Substantia nigra (tissue), 51 donors: ENCODE measurements at places on chromosomes 2 and 18.

DNA sequence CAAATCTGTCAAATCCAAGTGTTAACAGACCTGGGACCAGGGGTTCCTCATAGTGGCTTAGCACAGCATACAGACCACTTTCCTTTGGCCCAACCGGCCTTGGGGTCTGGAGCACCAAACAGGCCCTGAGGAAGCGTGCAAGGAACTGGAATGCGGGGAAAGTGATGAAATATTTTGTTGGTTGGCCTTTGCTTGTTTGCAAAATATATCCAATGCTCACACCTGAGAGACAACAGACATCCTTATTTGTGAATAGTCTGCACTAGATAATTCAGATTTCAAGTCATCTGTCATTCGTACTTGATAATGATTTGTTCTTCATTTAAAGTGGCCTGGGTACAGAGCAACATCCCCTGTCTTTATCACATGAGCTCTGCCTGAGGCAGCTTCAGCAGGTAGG is 43.5 kb downstream of the ABCG8 start:
- DNase-seq = no peak

- no peak for DNase-seq
Observed at GRCh38 chr2:128798502-128799283, 480.0 kb upstream of the HS6ST1 start.

DNA sequence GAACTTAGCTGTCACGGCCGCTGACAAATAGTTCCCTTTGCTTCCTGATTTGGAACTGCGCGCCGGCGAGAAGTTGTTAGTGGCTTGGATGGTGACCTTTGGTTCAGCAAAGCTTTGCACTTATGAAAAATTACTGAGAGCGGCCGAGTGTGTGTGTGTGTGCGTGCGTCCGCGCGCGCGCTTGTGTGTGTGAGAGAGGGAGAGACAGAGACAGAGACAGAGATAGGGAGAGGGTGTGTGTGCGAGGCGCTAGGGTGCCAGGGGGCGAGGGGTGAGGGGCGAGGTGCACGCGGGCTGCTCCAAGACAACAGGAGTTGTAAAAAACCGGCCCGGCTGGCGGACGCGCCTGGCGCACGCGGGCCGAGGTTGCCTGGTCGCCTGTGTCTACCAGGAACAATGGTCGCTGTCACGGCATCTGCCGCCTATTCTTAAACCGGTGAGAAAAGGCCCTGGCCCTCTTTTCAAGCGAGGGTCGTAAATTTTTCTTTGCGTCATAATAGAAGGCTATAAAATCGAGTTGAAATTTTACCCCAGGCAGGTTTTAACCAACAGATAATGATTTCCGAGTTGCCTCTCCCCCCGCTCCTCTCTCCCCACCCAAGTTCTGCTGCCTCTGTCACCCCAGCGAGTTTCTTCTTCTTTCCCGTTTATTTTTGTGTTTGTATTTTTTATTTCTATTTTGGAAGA is 535 bp downstream of the HOXD3 start:
- no peak for DNase-seq

DNA sequence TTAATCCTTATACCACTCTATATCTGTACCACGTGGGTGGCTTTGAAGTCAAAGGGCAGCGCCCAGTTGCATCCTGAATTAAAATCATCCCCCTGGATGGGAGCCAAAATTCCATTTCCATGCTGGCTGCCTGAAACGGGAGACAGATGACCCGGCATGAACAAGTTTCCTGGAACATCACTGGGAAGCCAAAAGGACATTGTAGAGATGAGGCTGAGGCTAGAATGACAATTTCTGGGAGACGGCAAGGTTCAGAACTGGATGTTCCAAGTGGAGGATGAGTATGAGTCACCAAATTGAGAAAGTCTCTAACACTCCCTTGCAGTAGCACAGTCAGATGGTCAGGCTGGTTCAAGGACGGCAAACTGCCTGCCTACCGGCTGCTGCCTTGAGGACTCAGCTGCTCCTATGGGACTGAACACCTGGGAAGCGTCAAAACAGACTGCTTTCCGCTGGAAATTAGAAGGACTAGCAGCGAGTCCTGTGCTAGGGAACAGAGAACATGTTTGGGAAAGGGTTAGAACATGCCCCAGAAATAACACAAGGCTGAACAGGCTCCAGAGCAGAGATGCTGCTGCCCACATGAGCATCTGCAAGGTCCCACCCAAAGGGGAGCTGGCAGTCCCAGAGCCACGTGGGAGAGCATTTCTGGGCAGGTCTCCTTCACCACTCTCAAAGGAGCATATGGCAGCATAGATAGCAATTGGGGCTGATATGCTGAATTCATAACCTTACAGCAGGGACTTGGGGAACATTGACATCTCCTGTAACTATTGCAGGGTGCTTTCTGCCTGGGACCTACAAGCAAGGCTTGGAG is 32.0 kb downstream of the YPEL5 start:
- DNase-seq = no peak

DNA sequence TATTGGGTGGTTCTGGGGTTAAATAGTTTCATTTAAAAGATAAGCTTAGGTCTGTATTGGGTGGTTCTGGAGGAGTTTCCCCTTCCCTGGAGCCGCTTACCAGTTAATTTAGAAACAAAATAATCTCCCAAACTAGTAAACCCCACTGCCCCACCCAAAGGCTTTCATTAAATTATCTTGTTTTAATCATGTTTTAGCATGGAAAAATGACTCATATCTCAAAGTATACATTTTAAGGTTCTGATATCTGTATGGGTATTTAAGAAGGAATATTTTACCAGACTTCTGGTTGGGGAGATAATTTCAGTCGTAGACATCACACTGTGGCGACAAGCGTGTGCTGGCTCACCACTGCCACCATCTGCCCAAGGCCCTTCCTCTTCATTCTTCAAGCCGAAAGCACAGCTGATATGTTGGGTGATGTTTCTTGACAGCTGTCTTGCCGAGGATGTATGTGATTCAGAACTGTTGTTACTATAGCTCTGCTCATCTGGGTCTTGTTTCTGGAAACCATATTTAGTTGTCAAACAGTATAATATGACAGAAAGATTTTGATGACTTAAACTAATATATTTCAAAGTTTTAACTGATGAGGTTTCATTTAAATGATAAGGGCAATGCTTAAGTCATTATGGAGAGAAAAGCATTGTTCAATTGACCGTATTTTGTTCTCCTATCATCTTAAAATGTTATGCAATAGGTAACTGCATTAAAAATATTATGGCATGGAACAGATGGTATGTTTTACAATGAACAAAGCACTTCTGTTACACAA is 5.1 kb downstream of the FIGLA start:
- no peak for DNase-seq

DNA sequence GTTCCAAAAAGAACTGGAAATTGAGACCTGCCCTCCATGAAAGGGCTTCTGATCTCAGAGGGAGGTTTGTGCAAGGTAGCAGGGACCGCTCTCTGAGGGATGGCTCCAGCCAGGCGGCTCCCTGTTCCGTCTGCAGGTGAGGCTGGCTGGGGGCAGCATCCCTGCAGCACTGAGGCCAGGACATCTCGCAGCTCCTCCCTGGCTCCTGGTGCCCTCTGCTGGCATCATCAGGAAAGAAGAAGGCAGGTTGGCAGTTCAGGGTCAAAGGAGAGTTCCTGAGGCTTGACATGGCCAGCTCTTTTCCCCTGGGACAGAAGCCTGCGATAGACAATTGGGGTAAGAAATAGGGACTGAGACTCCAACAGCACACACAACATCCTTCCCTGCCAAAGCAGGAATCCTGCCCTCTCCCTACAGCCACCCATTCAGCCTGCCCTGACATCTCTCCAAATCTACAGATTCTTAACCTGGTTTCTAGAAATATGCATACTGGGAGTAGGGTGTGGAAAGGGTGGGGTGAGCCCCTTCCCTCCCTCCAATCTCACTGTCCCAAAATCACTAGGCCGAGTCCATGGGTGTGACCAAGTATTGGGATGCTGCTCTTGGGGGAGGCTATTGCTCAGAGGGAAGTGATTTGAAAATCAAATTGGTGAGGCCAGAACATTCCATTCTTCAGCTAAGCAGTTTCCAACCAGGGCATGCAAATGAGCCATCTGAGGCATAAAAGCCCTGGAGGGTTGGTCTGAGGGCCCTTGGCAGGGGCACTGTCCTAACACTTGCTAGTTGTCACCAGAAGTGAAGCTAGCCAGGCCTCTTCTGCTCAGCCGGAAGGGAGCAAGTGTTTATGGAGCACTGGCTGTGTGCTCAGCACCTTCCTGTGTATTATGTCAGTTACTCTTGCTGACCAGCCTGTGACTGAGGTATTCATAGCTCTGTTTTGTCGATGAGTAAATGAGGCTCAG is 185.4 kb downstream of the TFCP2L1 start:
- DNase-seq = no peak

DNA sequence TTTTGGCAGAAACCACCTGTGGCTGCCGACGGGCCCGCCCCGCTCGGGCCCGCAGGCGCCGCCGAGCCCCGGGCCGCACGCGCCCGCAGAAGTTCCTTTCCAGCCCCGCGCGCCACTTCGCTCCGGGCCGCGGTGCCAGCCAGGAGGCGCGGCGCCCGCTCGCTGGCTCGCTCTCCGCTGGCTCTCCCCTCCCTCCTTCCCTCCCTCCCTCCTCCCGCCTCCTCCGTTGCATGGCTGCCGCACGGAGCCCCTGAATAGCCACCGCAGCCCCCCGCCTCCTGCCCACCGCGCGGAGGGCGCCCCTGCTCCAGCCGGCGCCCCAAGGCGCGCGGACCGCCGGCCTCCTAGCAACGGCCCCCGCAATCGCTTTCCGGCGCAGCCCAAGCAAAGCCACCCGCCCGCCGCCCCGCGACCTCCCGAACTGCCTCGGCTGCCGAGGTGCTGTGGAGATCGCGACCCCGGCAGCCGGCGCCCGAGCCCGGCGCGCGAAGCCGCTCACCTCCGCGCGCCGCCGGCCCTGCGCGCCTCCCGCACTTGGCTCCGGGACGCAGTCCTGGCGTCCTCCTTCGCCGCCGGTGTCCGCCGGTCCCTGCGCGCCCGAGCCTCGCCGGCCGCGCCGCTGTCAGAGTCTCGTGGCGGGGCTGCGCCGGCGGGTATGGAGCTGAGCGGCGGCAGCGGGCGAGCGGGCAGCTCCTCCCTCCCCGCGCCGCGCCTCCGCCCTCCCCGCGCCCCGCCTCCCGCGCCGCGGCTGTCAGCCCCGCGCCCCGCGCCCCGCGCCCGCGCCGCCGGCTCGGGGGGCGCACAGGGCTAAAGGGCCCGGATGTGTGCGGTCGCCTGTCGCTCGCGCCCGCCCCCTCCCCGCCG is at the start of gene ZBTB7C:
TSS of gene ZBTB7C (minus strand) at position 657 of the 864 bp plus-strand sequence.
- DNase-seq = no peak

- no peak for DNase-seq
Observed at GRCh38 chr18:58536534-58537271, 92.2 kb downstream of the ALPK2 start.

DNA sequence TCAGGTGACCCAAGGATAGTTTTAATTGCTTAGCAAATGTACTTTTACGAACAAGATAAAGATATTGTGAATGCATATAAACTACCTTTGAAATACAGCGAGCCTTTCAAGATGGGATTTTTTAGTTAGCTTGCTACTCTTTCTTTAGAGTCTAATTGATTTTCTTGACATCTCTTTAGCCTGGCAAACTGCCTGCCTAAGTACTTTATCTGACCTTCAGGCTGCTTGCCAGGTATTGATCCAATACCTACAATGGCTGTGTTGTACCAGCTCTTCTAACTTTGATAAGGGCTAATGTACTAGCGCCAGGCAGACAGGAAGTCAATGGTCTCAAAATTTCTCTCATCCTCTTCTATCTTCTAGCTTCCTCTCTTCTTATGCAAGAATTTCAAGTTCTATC is 414.4 kb upstream of the ACVR2A start:
- no peak for DNase-seq

DNA sequence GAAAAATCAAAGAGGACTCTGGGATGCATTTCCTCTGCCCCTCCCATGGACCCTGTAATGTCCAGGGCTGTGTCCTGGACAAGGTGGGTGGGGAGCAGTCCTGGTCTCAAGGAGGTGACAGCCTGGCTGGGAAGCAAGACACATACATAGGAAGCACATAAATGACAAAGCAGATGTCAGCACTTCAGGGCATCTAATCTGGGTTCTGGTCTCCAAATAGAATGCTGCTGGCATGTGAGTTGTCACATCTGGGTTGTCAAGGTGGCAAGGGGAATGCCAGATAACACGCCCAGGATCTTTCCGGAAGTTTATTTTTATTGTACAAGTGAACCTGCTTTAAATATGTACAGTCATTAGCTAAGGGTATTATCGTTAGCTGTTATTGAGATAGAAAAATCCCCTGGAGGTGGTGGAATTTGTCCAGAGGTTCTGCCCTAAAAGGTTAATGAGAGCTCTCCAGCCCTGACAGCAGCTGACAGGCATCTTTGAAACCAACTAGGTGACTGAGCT is 5.6 kb downstream of the IL1F10 start:
- DNase-seq = no peak

- no peak for DNase-seq
Observed at GRCh38 chr2:61423714-61424113, 47.2 kb downstream of the USP34 start.

GRCh38 chr2:105800036-105800713 is 55.5 kb downstream of the NCK2 start:
- no peak for DNase-seq

DNA sequence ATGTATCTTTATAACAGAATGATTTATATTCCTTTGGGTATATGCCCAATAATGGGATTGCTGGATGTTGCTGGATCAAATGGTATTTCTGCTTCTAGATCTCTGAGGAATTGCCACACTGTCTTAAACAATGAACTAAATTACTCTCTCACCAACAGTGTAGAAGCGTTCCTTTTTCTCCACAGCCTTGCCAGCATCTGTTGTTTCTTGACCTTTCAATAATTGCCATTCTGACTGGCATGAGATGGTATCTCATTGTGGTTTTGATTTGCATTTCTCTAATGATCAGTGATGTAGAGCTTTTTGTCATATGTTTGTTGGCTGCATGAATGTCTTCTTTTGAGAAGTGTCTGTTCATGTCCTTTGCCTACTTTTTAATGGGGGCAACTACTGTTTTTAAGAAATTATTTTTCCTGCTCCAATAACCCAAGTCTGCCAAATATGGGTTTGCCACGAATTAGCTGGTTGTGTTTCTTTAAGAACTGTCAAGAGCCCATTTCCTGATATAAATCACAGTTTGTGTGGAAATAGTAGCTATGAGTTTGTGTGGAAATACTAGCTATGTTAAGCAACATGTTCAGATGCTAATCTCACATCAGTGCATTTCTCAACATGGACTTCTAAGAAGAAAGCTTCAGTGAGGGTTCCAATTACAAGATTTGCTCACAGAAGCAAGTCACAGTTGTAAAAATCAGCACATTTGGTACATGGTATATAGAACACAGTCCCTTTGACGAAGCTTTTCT is 259.4 kb downstream of the ANAPC1 start:
- no peak for DNase-seq

GRCh38 chr2:212441141-212441540 is 97.5 kb downstream of the ERBB4 start:
- DNase-seq = no peak

- no peak for DNase-seq
Observed at GRCh38 chr2:181123798-181124231, 143.4 kb downstream of the UBE2E3 start.

- no peak for DNase-seq
Observed at GRCh38 chr2:134120406-134120732, 133.5 kb upstream of the MGAT5 start.

GRCh38 chr2:112721819-112722522 is 1.2 kb downstream of the NT5DC4 start:
- DNase-seq = no peak
